ENCODE measurements at places on chromosomes 13 and 19.

DNA sequence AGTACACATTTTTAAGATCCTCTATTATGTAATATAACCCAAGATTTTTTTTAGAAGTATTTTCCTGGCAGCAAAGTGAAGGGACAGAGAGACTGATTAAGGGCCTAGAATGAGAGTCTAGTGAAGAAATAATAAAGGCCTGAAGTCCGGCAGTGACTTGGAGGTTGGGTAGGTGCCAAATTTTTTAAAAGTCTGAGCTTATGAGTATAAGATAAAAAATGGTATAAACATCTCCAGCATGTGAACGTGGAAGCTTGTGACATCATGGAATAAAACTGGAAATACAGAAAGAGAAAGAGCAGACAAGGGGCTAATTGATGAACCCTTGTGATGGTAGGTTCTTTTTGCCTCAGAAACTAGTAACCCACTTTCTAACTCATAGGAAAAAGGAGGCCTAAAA lies 174.6 kb downstream of the SUCLA2 start:
- DNase-seq = no peak

DNA sequence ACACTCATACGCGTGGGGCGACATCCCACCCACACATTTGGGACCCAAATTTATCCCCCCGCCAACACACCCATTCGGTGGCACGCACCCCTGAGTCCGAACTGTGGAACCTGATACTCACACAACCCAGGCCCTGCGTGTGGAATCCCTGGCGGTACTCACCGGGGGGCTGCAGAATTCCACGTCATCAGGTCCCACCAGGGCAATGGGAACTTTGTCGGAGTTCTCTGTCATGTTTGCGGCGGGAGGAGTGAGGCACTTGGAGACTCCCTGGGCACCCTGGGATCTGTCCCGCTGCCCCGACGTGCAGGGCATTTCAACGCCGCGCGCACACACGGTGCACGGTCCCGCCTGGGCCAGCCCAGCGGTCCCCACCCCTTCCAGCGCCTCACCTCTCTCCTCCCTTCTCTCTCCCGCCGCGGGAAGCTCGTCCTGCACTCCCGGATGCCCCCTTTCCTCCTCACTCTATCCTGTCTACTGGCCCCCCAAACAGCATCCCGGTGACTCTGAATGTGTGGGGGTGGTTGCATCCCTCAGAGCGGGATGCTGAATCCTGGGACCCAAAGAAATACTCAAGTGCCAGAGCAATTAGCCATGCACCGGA lies at the start of gene CNMD:
Gene CNMD, minus strand, starts transcription at position 353 of the 604 bp plus-strand sequence. Its CDS starts 119 bp downstream, at position 234.
- DNase-seq = no peak

- peak; percentile 24 for DNase-seq
These were observed 520 bp downstream of the ZNF600 start for GRCh38 chr19:52786078-52786463.

- no peak for DNase-seq
These were observed 15.5 kb upstream of the KIR3DL3 start for GRCh38 chr19:54708781-54709180.

DNA sequence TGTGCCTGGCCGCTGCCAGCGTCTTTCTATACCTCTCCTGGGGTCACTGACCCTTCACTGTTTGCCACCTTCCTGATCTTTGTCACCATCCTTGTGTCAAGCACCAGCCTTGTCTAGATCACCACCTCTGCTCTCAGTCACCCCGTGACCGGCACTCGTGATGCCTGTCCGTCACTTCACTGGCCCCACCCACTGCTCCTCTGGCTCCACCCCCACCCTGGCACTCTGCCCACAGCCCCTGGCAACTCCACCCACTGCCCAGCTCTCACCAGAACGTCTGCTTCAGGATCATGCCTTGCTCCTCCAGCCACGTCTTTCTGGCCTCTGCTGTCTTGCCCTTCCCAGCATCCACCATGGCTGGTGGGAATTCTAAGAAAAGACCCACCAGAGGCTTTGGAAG lies 24.8 kb upstream of the PLA2G4C start:
- peak; percentile 61 for DNase-seq

- DNase-seq = peak; percentile 95
These were observed 10.3 kb upstream of the ZBTB32 start for GRCh38 chr19:35693835-35694599.

GRCh38 chr13:37319031-37319443 lies 213.6 kb upstream of the CSNK1A1L start:
- DNase-seq = no peak

GRCh38 chr13:64420181-64420580 lies 2810.0 kb downstream of the PCDH9 start:
- DNase-seq = no peak

- no peak for DNase-seq
These were observed 3.0 kb upstream of the TNNT1 start for GRCh38 chr19:55152017-55152416.

GRCh38 chr19:53908106-53908934 lies 758 bp upstream of the CACNG7 start:
- DNase-seq = peak; percentile 74

DNA sequence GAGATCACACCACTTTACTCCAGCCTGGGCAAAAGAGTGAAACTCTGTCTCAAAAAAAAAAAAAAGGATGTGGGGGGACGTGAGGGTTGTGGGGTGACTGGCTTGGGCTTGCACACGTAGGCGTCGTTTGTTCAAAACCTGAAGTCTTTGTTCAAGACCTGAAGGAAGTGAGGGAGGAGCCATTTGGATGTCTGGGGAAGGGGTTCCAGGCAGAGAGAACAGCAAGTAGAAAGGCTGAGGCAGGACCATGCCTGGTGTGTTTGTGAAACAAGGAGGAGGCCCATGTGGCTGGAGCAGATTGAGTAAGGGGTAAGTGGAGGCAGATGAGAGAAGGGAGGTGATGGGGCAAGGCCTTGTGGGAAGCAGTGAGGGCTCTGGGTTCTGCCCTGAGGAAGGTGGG lies 27.8 kb downstream of the PIN1 start:
- DNase-seq = peak; percentile 33
